ENCODE measurements at places on chromosomes 7 and 10.

- no peak for DNase-seq
These were observed 88.3 kb downstream of the CHN2 start for GRCh38 chr7:29282819-29283414.

DNA sequence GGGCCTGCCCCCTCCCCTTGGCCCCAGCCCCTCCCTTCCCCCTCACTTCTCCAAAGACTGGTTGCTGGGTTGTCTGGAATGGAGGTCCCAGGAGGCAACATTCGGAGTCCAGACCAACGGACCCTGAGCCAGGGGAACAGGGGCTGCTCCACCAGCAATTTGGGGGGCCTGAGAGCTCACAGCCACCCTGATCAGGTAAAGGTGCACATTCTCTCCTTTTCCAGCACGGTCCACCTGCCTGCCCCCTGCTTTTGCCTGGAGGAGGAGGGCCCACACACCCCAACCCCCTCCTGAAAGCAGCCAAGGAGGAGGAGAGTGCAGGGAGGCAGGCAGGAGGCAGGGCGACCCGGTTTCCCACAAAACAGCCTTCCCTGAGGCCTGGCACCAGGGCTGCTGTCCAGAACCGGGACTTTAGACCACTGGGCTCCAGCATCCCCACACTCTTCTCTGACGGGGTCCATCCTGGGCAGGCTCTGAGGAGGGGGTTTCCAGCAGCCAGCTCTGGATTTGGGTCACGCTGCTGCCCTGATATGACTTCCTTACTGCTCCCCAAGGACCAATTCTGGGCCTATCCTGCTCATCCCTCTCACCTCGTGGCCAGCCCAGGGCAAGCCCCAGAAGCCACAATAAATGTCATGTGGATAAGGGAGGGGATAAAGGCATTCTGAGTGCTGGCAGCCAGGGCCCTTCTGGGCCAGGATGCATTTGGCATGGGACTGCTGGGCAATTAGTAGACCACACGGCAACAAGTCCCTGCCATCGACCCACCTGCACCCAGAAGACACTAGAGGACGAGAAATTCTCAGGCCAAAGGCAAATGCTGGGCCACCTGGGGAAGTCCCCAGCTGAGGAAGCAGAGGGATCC is 1.1 kb upstream of the CAMK2B start:
- DNase-seq, result no peak

DNA sequence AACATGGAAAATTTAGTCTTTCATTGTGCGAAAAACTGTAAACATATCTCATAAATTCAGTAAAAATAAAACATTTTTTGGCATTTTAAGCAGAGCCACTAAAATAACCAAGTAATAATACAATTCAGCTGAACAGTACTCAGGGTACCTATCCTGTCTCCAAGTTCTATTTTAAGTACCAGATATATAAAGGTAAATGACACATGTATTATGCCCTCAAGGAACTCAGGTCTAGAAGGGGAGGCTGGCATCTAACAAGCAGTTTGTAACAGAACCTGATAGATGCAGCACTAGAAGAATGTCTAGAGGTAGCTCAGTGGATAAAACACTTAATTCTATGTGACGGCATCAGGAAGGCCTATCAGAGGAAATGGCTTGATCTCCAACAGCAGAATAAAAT is 112.2 kb downstream of the CRPPA start:
- no peak for DNase-seq

GRCh38 chr7:130224210-130224609 is 16.6 kb downstream of the SSMEM1 start:
- DNase-seq, result no peak

DNA sequence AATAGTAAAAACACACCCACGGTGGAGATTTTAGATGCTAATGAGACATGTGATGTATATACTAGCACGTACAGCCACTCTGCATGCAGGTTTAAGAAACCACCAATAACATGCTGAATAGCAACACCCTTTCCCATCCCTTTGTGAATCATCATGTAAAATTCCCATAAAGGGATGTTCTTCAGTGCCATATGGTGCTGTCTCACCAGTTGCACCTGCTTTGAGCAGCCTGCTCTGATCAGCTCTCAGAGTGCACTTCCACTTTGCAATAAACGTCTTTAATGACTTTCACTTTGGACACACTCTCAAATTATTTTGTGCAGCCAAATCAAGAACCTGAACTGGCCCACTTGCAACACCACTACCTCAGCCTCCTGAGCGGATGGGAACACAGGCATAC is 615.0 kb downstream of the ANKRD7 start:
- no peak for DNase-seq

DNA sequence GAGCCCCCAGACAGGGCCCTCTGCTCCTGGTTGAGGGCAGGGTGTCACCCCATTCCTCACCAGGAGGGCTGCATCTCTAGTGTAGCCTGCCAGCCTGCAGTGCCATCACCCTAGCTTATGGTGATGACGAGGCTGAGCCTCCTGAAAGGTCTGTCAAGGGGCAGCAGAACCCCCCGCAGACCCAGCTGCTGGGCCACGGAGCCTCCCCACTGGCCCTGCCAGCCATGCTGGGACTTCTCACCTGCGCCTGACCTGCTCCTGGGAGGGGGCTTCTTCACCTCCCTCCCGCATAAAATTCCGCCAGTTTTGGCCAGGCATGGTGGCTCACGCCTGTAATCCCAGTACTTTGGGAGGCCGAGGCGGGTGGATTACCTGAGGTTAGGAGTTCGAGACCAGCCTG is 40.4 kb upstream of the RASGEF1A start:
- no peak for DNase-seq

DNA sequence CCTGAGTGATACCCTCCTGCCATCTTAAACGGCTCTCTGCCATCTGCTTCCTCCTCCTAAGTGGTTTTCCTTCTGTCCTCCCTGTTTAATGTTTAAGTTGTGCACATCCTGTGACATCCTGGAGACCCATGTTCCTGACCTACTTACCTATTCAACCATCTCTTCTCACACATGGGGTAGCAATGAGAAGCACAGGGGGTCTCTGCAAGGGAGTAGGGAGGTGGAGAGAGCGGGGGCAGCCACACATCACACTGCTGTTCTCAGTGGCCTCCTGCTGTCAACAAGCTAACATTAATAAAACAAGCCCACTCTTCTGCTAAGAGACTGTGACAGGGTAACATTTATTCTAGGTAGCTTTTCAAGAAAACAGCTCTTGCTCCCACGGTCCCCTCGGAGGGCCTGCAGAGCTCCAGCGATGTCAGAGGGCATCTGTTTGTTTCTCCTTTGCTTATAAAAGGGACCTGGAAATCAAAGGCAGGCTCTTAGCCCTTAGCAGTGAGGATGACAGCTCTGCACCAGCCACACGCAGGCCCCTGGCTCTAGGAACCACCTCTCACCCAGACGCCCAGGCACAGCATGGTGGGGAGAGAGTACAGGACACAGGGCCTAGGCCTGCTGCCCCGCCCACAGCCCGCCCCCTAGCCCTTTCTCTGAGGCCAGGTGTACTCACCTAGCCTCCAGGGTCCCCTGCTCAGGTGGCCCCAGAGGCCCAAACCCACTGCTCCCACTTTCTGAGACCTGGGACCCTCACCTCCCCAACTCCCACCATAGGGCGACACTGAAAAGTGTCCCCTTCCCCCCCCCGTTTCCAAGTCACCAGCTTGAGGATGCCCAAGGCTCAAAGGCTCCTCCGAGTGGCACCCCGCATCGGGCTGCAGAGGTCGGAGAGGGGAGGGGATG is 943 bp upstream of the SLC18A2 start:
- DNase-seq, result no peak

DNA sequence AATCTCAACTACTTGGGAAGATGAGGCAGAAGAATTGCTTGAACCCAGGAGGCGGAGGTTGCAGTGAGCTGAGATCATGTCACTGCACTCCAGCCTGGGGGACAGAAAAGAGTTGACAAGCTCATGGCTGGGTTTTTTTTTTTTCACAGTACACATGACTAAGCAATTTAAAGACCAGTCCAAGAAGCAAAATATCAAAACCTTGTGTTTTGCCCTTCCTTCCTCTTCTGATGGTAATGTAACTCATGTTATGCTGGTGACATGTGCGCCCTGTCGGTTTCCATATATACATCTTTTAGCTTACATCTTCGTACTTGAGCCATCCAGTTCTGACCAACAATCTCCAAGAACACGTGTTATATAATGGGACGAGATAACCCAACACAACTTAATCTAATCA is 237.7 kb upstream of the PLXDC2 start:
- DNase-seq, result no peak

DNA sequence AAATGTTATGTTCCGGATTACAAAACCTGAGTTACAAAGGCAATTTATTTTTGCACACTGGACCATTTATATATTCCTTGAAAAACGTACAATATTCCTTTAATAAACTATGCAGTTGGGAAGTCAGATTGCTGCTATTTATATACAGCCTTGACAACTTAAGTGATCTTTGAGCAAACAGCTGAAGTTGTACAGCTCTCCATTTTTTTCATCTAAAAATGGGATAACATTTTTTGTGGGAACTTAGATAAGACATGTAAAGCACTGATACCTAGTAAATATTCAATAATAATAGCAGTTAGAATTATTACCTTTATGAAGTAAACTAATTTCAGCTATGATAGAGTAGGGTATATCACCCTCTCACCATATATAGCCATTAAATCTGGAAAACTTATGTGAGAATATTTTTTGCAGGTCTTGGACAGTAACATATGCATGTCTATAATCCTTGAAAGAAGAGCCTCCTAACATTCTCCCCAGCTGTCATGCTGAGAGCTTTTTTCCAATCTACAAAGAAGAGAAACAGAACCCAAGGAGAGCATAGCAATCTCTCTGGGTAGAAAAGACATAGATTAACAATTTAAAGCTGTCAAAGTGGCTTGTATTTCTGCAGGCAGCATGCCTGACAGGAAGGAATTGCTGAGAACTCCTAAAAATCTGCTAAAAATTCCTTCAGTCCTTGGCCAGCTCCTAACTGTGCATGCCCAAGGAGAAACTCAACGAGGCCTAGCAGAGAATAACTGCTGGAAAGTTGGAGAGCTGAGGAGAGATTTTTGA is 326.0 kb downstream of the CRPPA start:
- DNase-seq, result no peak

GRCh38 chr10:77641788-77642397 is 4.3 kb upstream of the KCNMA1 start:
- DNase-seq, result peak; percentile 37

DNA sequence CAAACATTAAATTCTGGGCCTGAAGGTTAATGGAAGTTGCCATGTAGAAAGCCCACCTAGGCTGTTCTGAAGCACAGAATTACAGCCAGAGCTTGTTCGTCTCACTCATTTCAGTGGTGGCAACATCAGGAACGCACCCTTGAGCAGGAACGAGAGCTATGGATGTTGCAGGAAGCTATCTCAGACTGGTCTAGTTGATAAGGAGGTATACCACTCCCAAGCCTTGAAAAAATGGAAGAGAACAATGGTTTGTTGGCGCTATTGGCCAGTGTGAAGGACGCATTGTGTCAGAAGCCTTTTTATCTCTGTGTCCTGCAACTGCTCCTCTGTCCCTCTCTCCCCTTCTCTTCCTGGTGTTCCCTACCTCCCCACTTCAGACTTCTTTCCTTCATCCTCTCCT is 60.9 kb upstream of the RAPGEF5 start:
- DNase-seq, result no peak

GRCh38 chr10:125091891-125092290 is 68.5 kb downstream of the CTBP2 start:
- no peak for DNase-seq

DNA sequence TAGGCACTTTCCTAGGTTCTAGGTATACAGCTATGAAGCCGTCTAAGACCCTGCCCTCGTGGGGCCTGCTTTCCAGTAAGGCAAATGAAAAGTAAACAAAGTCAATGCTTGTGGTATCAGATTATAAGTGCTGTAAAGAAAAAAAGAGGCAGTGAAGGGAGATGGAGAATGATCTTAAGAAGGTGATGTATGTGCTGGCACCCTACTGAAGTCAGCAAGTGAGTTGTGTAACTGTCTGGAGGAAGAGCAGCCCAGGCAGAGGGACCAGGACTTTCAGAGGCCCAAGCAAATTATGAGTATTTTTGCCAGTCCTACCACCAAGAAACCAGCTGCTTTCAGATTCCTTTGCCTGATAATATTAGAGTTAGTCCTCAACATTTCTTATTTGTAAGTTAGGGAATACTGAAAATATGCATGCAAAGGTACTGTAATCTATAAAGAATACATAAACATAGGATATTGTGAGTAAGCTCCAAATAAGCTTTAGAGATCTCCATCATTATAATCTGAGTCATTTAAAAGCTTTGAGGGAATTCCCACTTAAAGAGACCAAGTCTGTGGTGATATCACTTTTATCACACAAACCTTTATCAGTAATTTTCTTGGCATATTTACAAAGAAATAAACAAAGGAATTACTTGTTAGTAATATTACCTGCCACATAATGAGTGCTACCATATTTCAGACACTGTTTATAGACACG is 329.2 kb upstream of the LRGUK start:
- DNase-seq, result no peak

- DNase-seq, result no peak
These were observed 159.2 kb downstream of the RNF216 start for GRCh38 chr7:5622286-5622685.

DNA sequence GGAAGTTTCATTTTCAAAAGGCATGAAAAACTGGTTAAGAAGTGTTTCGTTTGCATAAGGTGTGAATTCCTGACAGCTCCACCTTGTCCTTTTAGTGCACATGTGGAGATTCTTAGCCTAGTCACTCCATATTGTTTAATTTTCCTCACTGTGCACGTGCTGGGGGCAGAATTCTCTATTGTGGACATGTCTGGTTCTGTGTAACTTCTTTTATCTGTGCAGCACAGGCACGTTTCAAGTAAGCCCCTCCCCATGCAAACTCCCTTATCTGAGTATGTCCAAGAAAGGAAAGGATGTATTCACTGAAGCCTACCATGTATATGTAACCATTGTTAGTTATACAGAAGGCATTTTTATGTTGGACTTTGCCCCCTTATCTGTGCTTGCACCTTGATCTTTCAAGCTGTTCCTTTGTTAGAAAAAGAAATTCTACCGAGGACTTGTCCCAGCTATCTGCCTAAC is 1346.3 kb downstream of the REEP3 start:
- DNase-seq, result no peak

DNA sequence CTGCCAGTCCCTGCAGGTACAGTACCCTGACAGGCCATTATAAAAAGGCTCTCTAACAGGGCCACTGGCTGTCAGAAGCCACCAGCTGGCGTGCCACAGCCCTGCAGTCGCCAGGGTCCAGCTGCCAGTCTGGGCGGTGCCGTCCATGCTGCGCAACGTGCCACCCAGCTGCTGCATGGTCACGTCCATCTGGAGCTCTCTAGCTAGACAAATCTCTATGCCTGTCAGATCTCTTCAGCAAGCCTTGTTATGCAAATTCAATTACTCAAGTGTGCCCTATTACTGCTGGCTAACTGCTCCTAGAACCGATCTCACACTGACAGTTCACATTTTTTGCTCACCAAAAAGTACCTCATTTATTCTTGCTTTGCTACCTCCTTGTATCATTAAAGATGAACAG is 75.9 kb downstream of the HIBADH start:
- no peak for DNase-seq

DNA sequence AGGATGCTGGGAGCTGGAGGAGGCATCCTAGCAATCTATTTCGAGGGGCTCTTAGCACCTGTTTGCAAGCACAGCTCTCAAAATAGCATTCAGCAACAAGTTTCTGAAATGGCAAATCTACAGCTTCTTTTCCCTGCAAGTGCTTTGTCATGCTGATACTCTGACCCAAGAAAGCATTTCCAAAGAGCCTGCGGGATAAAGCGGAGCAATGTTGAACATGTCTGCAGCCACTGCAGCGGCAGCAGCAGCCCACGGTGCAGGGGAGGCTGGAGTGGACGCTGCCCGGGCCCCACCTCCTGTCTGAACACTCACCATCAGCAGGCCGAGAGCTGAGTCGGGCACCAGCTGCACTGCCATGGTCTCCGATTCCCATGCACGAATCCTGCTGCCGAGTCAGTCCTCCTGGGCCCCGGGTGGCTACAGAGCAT is 964 bp downstream of the FRMD4A start:
- DNase-seq, result no peak
